ENCODE measurements at places on chromosomes 1 and 21. TPM values are rescaled to one million over a fixed set of nuclear protein-coding genes. Genes with fewer than 3 reads are reported as not detected.

ASCL5 gene
- not detected for total RNA-seq

GPR3 gene
- 2.4 TPM for total RNA-seq

SZT2 gene
- 50.3 TPM for total RNA-seq

MYOCOS gene
- not detected for total RNA-seq

RAB3B gene
- 11.9 TPM for total RNA-seq

DNA sequence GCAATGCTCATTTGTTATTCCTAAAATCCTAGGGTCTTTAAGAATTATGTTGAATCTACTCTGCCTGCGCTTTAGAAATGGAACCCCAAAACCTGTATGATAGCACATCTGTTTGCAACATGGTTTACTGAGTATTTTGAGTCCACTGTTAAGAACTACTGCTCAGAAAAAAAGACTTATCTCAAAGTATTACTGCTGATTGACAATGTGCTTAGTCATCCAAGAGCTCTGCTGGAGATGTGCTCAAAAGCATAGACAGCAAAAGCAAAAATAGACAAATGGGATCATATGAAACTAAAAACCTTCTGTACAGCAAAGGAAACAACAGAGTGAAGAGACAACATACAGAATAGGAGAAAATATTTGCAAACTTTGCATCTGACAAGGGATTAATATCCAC, 107.0 kb downstream of the CTH start:
- no peaks in the 10 kb centered on the region for H3K4me1 ChIP-seq
- H3K36me3 ChIP-seq = no peaks in the 10 kb centered on the region
- DNase-seq = no peak
- no peaks in the 10 kb centered on the region for H3K27me3 ChIP-seq
- H3K4me3 ChIP-seq = no peak overlapping the region

DNA sequence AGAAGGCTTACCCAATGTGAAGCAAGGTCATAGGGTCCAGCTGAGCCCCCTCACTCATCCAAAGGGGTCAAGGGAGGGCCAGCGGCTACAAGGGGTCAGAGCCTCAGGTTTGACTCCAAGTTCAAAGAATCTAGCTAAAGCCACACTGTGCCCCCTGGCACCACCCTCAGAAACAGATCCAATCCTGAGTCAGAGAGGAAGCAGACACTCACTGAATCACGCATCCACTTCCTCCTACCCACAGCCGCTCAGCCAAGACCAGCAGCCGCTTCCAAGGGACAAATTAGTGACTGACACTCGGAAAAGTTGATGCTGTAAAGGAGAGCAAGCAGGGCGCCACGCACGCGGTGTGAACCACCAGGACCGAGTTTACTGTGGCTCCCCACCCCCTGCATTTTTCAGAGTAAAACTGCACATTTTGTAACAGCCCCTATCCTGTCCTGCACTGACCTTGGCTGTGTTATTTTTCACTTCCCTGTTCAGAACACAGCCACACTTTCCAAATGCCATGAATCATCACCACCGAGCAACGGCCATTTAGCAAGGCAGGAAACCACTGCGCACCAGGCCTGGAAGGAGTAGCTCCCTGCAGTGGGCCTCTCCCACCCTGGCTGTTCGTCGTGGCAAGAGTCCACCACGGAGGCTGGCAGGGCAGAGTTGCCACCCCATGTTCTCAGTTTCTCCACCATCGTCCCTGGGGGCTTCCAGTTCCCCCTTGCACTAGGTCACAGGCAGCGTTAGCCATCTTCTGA, 147.8 kb downstream of the TOMM20 start:
- H3K36me3 ChIP-seq = no peaks in the 10 kb centered on the region
- H3K4me1 ChIP-seq = peaks cover 73% of the 10 kb centered on the region
- no peaks in the 10 kb centered on the region for H3K27me3 ChIP-seq
- peak overlapping the region; percentile 88 for H3K27ac ChIP-seq
- no peak overlapping the region for H3K4me3 ChIP-seq

- H3K4me1 ChIP-seq = peaks cover 17% of the 10 kb centered on the region
- no peaks in the 10 kb centered on the region for H3K36me3 ChIP-seq
- no peak for DNase-seq
- H3K27ac ChIP-seq = no peak overlapping the region
- H3K4me3 ChIP-seq = no peak overlapping the region
- no peaks in the 10 kb centered on the region for H3K27me3 ChIP-seq
Measured at GRCh38 chr1:36752431-36752830, 269.7 kb upstream of the CSF3R start.

DNA sequence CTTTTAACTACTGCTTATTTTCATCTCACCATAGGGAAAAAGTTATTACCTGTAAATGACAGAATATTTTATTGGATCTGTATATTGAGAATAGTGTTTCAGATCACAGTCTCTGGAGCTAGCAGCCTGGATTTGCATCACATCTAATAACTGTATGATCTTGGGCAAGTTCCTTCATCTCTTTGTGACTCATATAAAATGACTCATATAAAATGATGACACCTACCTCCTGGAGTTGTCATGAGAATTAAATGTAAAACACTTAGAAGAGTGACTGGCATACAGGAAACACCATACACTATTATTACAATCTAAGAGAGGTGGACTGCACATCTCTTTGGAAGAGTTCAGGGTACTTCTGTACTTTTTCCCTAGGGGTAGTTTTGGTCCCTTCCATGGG, 421.3 kb downstream of the NEGR1 start:
- no peaks in the 10 kb centered on the region for H3K27me3 ChIP-seq
- H3K4me1 ChIP-seq = no peaks in the 10 kb centered on the region
- H3K4me3 ChIP-seq = no peak overlapping the region
- DNase-seq = peak; percentile 25

DNA sequence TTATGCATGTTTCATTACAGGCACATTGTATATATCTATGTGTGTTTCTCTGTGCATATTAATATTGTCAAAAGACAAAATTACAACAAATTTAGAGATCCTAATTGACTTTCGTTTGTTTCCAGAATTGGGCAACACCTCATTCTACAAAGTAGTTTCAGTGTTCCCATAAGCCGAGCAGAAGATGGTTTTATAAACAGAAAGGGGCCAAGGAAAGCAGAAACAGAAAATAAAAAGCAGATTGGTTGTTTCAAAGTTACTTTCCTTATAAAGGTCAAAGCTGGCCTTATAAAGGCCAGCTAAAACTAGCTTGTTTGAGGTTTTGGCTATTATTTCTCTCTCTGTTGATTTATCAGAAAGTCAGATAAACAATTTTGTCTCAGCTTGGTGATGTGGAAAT, 116.2 kb upstream of the FGGY start:
- DNase-seq = no peak
- H3K36me3 ChIP-seq = no peaks in the 10 kb centered on the region
- no peaks in the 10 kb centered on the region for H3K27me3 ChIP-seq
- no peaks in the 10 kb centered on the region for H3K4me1 ChIP-seq
- H3K27ac ChIP-seq = no peak overlapping the region
- H3K4me3 ChIP-seq = no peak overlapping the region

DNA sequence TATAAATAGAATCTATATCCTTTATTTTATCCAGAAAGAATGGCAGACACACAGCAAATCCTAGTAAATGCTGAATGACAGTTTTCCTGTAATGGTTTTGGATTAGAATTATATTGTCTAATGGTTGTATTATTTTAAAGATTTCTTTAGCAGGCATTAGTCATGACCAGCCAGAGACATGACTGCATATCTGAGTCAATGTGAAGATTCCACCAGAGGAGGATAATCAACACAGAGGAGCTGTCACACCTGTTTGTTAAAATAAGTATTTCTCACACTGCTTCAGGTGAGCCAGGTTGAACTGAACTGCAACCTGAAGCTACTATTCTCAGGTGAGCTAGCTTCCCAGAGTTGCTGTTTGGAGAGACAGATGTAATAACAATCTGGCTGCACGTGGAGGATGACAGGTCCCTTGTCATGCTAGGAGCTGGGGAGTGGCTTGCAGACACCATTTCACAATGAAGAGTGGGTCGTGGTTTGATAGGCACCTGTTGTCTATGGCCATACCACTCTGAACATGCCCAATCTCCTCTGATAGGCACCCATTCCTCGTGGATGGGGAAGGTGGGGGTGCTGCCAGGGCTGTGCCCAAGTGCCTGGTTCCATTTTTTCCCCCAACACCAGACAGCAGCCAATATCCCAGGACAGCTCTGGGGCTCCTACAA, 94.3 kb downstream of the KCNJ6 start:
- no peak for DNase-seq
- H3K27ac ChIP-seq = no peak overlapping the region
- H3K27me3 ChIP-seq = peaks cover 12% of the 10 kb centered on the region

Data from endothelial cell of umbilical vein (primary cell).